ENCODE measurements at places on chromosomes 7 and 10.
A peak's percentile ranks its signal among the peaks of the same experiment; 100 is the strongest.

- peak; percentile 51 for DNase-seq
Observed at GRCh38 chr7:113698556-113699220, 220.1 kb downstream of the PPP1R3A start.

DNA sequence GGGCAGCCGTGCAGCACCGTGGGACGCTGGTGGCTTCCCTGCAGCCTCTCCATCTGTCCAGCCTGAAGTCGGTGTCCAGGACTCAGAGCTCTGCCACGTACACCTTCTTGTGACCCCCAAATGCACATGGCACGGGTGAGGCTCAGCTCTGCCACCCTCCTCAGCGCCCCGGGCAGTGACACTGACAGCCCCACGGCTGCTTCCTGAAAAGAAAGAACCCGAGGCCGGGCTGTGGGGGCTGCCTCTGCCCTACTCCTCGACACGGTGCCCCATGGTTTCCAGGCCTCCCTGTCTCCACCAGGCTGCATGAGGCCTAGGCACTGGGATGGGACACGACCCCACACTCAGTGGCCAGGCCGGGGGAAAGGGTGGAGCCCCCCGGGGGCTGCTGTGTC lies 13.7 kb downstream of the ADGRA1 start:
- no peak for DNase-seq

- no peak for DNase-seq
Observed at GRCh38 chr10:78338717-78339116, 305.1 kb downstream of the RPS24 start.

DNA sequence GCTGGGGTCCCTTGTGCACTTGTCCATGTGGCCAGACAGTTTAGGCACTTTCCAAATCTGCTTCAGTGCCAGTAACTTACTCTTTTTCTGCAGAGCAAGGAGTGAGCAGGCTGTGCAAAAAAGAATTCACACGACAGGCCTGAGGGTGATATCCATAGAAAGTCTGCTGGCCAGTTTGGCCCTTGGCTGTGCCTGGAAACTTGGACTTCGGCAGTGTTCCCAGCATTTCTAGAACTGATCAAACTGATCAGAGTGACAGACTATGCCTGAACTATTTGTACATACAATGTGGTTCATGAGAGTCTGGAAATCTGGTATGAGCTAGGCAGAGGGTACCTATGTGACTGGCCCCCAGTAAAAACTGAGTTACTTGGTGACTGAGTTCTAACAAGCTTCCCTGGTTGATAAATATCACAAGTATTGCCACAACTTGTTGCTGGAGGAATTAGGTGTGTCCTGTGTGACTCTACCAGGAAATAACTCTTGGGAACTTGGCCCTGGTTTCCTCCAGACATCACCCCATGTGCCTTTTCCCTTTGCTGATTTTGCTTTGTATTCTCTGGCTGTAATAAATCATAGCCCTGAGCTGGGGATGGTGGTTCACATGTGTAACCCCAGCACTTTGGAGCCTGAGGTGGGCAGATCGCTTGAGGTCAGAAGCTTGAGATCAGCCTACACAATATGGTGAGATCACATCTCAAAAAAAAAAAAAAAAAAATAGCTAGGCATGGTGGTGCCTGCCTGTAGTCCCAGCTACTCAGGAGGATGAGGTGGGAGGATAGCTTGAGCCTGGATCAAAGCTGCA lies 3.3 kb upstream of the DENND10 start:
- DNase-seq, result no peak

GRCh38 chr7:27160145-27160545 lies 3.7 kb upstream of the HOXA7 start:
- DNase-seq, result no peak
